Ascending aorta (tissue), 2 donors: ENCODE measurements at places on chromosomes 2 and 18.
A peak's percentile ranks its signal among the peaks of the same experiment; 100 is the strongest.

GRCh38 chr2:190551928-190552327, 17.4 kb upstream of the NEMP2 start:
- no peak for DNase-seq

- no peak for DNase-seq
Measured at GRCh38 chr18:50280707-50281294, 522 bp downstream of the MBD1 start.

DNA sequence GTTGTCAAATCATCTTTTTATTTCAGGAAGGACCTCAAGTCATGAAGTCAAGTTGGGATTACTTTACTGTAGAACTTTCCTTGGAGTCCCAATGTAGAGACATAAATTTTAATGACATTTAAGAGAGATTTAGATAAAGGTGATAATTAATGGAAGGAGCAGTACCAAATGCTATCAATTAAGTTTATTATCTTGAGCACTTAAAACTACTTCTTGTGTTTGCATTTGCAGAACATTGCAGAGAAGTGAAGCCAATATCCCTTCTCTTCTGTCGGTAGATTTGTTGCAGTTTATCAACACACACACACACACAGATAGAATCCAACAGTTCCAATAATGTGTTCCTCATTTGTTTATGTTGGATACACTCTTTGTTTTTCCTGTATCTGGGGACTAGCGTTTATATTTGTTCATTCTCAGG, 570.7 kb downstream of the EPHA4 start:
- no peak for DNase-seq

- no peak for DNase-seq
Measured at GRCh38 chr18:11669948-11670275, 19.2 kb upstream of the GNAL start.

DNA sequence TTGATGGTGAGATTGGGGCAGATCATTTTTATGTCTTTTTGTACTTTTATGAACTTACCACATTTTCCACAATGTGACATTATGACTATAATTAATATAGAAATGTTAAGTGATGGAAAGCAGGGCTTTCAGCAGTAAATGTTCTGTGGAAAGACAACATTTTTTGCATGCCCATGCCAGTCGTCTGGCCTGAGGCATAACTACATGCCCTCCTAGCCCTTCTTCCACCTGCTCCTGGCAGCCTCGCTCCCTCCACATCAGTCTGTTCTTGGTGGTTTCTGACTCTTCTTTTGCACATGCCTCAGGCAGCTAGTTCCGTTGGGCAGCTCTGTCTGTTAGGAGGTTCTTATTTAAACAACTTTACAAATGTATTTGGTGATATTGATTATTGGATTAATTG, 182.0 kb upstream of the TWIST2 start:
- DNase-seq = no peak

DNA sequence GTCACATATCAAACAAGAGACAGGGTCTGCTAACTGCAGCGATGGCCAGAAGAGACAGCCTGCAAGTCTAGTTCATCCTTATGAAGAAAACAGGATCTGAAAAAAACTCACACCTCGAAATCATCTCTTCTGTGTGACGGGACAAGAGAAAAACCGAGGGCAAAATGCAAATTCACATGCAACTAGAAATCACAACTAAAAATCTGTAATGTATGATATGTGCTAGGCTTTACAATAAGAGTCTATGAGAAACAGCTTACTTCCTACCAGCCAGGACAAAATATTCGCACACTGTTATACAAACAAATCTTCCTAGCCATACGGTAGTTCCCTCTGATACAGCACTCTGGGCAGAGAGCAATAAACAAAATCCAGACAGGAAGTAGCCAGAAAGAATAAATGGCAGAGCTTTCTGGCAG, 48.8 kb downstream of the ANKRD44 start:
- no peak for DNase-seq

DNA sequence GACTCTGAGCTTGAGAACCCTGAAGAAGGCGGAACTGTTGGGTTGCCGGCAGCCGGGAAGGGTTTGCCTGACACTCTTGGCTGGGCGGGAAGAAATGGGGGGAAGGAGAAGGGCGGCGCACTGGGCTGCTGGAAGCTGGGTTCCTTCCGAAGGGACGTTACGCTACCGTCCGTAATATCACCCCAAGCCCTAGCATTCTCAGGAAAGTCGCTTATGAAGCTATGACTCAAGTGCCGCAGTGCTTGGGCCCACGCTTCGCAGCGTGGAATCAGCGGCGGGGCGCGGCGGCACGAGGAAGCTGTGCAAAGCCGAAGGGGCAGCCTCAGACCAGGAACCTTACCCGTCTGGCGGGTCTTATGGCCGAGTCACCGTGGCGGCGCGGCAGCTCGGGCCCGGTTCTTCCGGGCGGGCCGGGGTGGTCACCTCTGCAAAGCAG, 50.2 kb upstream of the SIGLEC15 start:
- peak; percentile 84 for DNase-seq

DNA sequence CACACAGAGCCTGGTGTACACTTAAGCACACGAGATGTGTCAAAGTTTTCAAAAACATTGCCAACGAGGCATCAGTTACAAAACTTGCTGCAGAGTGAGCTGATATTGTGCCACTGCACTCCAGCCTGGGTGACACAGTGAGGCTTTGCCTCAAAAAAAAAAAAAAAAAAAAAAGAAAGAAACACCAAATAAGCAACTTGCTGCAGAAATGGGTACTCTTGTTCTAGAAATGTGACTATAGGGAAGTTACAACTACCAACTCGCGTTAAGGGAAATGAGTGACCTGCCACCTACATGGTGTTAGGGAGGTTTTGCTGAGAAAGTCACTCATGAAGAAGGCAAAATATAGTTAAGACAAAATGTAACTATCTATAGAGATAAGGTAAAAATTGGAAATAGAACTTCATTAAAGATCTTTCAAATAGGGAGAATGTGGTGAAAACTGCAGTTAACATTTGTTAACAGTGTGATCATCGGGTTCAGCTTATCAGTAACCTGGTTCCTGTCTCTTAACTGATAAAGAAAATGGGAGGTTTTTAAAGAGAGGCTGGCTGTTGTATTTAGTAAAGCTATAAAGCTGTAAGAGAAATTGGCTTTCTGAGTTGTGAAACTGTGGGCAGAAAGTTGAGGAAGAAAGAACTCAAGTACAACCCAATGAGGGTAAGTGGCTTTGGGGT, at the start of gene IL1RL1:
Gene IL1RL1 (plus strand): TSS at position 600 of the 677 bp plus-strand sequence. CDS start 26,702 bp downstream, outside the sequence.
- DNase-seq = no peak

DNA sequence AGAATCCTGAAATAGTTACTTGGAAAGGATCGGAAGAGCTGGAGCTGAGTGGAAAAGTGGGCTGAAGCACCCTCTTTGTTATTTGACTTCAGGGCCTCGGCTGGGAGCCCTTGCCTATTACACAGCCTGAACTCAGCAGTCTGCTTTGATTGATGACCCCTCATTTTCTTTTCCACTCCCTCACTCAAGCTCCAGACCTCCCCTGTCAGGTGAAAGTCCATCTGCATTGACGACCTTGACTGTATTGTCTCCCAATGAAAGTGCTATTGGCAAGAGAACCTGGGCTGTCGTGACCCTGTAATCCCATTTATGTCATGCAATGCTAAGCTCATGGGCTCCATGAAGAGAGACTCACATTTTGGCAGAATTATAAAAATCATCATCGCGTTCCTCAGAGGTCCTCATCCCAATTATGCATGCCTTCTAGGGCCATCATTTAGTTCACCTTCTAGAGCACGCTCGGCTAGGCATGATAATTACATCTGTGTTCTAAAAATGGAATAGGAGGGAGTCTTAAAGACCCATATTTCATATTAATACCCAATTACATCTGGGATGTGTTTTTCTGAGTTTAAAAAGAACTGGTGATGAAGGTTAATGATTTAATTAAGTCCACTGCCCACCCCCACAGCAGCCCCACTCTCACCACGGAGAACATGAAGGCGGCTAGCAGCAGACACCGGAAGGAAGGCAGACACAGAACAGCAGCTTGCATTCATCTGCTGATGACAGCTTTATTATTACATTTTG, 472.5 kb downstream of the PID1 start:
- DNase-seq = no peak

DNA sequence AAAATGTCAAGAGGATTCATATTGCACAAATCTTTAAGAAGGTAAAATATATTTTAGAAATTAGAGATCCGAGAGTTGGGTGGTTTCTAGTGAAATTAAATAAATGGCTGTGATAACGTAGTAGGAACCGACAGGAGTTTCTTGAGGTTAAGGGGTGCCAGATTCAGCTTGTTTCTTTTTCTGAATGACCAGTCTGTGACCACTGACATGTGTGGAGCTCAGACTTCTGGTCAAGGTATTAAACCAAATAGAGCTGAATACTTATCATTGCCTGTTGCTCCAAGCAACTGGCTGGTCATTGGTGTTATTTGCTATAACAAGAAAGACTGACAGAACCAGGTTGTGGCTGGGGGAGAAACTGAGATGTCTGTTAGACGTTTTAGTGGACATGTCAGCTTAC, 408.2 kb upstream of the HS6ST1 start:
- DNase-seq = no peak

GRCh38 chr18:44895176-44895798, 214.6 kb downstream of the SETBP1 start:
- DNase-seq = no peak

DNA sequence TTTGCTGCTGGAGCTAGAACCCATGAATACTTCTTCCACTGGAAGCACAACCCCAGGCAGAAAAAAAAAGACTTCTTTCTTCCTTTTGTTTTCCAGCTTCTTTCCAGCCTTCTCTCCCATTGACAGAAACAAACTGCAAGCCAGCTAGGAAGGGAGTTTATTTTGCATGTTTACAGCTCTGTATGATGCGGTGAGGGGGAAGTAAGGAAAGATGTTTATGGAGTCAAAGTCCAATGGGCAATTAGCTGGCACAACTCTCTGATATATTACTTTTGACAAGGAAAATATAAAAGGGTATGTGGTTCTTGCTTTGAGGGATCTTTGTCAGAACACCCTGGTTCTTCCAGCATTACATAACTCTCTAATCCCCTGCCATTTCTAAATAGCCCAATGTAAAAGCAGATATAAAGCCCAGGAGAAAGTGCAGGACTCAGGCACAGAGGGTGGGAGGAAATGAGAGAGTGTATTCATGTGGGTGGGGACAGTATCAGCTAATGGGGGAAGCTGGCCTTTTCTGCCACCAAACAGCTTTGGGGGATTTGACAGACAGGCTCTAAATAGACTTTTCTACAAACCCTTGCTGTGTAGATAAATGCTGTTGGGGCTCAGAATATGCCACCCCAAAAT, 9.3 kb upstream of the NMS start:
- DNase-seq = no peak

DNA sequence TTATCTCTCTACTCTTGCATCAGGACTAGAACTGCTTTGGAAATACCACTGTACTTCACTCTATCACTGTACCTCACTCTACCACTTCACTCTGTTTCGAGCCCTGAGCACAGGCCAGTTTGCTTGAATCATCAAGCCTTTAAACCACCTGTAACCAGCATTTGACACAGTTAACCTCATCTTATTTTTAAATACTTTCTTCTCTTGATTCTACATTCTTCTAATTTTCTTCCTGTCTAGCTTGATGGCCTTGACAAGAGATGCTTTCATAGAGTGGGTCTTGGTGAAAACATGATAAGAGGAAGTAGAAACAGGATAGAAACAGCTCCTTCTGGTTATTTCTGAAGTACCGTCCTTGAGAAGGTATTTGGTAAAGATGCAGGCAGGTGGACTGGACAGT, 78.1 kb downstream of the SPIRE1 start:
- no peak for DNase-seq

DNA sequence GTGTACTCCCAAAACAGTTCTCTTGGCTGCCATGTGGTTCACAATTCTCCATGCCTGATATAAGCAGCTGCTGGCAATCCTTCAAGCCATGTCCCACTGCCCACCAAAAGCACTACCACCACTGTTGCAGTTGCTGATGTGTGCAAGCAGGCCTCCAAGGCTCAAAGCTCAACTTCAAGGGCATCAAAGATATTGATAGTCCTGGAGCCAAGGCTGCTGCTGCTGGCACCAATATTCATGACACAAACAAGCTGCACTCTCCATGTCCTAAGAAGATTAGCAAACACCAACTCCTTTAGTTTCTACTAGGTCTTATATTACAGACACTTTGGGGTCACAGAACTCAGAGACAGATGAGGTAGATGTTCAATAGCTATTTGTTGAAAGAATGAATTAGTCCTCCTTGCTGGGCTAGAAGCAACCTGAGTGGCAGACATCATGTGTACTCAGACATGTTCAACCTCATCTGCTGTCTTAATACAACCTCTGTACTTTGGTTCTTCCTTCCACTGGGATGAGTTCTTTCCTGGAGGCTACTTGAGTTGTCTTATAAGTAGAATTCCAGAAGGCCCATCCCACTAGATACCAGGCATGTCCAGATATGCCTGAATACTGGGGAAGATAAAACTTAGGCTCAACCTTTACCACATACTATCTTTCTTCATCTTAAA, 104.5 kb upstream of the UGP2 start:
- DNase-seq = no peak

GRCh38 chr2:241008711-241009121, 10.3 kb downstream of the SNED1 start:
- DNase-seq = no peak

DNA sequence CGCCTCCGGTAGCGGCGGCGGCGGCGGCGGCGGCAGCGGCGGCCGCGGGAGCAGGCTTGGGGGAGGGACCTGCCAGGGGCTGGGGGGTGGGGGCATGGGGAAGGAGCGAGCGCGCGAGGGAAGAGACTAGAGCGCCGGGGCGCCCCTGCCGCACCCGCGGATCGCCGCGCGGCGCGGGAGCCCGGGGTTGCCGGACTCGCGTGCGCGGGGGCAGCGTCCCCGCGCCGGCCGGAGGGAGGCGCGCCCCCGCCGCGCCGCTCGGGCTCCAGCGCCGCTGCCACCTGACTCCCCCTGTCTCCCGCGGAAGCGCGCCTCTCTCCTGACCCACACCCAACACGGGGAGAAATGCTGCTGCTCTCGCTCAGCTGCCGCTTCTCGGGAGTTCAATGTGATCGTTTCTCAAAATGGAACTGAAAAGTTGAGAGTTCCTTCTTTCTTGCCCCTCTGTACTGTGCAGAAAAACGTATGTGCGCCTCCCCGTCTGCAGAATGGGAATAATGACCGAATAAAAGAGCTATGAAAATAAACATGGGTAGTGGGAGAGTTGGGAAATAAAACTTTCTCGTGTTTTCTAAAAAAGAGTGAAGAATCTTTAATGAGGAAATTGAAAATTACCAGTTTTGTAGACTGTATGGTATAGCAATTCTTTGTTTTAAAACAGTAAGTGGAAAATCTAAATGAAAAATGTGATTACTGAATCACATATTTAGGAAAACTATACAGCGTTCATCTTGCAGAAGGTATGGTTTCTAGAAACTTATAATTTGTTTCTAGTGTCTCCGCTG, 455 bp upstream of the TLK1 start:
- peak; percentile 84 for DNase-seq
